Esophagus squamous epithelium (tissue), 5 donors: ENCODE measurements at places on chromosomes 2 and 18.

- DNase-seq, result no peak
Observed at GRCh38 chr2:172724724-172725123, 10.9 kb upstream of the RAPGEF4 start.

GRCh38 chr2:80968450-80968849 lies 663.9 kb upstream of the LRRTM1 start:
- no peak for DNase-seq

DNA sequence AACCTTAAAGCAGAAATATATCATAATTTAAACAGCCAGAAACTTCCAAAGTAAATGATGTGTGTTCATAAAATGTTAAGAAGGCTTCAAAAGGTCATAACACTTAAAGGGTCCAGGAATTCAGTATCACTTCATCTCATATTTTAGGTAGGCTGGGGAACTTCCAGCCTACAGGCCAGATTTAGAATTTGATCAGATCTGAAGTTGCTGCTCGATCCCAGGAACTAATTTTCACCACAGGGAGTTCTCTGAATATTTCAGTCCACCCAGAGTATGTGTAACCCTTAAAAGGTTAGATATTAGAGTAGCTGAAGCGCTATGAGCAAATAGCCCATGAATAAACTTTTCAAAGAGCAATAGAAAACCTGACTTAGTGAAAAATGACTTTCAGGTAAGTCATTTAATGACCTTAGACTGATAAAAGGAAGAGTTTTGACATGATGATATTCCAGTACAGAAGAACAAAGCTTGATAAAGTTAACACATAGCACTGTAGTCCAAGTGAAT lies 1.7 kb downstream of the WIPF1 start:
- DNase-seq, result no peak

DNA sequence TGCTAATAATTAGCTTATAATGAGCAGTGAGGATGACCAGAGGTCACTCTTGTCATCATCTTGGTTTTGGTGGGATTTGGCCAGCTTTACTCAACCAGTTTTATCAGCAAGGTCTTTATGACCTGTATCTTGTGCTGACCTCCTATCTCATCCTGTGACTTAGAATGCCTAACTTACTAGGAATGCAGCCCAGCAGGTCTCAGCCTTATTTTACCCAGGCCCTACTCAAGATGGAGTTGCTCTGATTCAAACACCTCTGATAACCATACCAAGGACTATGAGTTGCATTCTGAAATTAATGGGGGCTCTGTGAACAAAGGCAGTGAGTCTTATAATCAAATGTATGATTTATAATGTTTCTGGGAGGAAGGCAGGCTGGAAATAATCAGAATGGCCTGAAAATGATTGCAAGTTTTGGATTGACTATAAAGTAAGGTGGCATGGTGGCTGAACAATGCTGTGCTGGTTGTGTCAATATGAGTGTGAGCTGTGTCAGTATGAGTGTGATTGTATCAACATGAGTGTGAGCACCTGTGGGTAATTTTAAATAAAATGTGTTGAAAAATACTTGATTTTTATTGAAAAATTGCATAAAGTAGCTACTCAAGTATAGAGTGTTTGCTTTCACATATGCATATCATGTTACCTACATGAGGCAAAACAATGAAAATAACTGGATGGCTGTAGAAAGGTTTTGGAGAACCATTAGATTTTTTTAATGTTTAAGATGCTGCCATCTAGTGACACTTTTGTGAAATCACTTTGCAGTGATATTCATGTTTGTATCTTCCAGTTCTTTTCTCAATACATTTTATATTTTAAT lies 103.0 kb downstream of the KYNU start:
- DNase-seq, result no peak
